Ammon's horn (tissue), 1 donor: ENCODE measurements at places on chromosomes 2 and 18.

GRCh38 chr2:155203178-155203577, 504.7 kb downstream of the KCNJ3 start:
- DNase-seq, result no peak

- DNase-seq, result no peak
Measured at GRCh38 chr2:23546913-23547312, 161.9 kb downstream of the KLHL29 start.

GRCh38 chr18:56000041-56000440, 412.0 kb upstream of the TCF4 start:
- DNase-seq, result no peak

DNA sequence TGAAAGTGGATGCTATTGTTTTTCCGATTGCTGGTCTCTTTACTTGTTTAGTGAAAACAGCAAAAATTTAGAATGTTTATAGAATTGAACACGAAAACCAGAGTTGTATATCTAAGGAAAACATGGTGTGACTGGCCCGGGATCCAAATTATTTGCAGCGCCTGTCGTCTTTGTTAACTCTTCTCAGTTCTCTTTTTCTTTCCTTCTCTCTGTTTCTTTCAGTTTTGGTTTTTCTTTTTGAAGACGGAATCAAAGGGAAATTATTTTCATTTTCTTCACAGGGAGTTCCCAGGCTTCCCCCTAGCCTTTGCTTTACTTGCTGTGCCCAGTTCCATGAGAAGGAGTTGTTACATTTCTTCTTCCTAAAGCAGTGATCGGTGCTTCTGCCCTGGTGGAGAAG, 76.0 kb downstream of the AGAP1 start:
- DNase-seq, result no peak

DNA sequence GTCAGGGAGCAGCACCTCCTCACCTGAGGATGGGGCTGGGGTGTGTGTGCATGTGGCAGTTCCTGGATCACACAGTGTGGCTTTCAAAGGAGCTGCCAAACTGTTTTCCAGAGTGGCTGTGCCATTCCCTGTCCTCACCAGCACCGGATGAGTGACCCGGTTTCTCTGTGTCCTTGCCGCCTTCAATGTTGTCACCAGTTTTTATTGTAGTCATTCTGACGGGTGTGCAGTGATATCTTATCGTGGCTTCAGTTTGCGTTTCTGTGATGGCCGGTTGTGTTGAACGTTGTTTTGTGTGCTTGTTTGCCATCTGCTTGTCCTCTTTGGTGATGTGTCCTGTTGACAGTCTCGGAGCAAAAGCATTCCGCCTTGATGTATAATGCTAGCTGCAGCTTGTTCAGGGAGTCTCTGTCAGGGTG, 108.9 kb downstream of the ATP9B start:
- DNase-seq, result no peak

GRCh38 chr2:228372212-228372611, 190.7 kb upstream of the SPHKAP start:
- DNase-seq, result no peak

- peak; percentile 18 for DNase-seq
Measured at GRCh38 chr2:13056259-13056843, 339.6 kb downstream of the TRIB2 start.
